ENCODE measurements at places on chromosomes 5 and 9.

GRCh38 chr5:43530648-43531047 is 15.7 kb upstream of the C5orf34 start:
- no peak for DNase-seq

DNA sequence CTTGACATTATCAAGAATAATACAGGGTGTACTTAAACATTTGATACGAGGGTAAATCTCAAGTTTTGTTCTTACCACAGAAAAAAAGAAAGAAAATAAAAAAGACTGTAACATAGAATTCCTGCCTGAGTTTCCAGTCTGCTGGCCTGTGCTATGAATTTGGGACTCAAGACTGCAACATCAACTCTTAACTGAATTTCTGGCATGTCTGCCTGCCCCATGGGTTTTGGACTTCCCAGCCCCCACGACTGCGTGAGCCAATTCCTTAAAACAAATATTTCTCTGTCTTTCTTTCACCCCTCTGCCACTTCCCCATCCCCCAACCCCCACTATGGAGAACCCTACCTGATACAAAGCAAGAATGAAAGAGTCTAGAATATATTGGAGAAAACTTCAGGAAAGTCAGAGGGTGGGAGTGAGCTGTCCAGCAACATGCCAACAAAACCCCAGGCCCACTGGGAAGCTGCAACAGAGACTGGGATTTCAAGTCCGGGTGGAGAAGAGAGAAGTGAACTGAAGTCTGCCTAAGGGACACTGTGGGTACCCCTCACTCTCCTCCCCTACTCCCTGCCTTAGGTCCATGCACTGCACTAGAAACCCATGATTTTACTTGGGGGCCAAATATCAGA is 43.0 kb downstream of the MARCHF3 start:
- DNase-seq, result no peak

- DNase-seq, result no peak
Measured at GRCh38 chr9:134870746-134871662, 9.6 kb upstream of the FCN2 start.

DNA sequence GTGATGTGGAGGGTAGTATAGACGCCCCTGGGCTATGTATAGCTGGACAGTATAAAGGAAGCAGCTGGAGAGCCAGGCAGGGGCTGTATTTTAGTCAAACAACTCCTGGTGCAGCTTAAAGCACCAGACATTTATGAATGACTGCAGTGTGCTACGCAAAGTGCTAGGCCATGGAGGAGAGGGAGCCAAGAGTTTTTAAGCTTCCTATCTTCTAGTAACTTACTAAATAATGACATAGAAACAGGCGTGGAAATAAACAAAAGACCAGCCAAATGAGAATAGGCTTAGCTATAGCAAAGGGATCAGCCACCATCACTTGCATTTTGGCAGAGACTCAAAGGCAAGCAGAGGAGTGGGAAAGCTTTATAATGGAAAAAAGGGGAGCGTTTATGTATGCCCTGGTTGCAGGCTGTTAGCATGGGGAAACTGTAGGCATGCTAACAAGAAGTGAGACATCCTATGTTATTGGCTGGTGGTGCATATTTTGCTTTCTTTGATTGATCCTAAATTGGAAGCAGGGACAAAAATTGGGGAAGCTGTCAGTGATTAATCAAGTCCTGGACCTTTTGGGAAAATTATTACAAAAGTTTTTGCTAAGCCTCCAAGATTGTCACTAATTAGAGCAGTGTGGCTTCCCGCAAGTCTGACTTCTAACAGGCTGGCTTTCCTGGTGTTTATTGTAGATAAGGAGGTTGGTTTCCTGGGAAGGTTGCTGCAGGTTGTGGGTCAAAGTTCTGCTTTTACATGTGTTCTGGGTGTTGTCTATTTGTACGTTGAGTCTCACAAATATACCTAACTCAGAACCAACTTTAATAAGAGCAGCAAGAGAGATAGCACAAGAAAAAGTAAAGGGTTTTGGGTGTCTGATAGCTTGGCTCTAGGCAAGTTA is 46.6 kb downstream of the RAB3C start:
- no peak for DNase-seq

DNA sequence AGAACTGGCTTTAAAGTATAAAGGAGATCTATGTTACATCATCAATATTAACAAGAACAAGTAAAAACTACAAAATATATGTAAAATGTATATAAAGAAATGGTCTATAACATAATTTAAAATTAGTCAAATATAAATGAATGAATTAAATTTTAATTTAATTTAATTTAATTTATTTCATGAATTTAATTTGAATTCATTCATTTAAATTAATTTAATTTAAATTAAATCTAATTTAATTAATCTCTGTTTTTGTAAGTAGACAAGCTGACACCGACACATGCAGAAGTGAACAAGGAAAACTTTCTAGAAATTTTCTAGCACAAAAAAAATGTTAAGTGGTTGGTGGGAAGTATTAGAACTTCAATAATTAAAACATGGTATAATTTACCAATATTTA is 10.8 kb upstream of the PRDM9 start:
- no peak for DNase-seq

- no peak for DNase-seq
Measured at GRCh38 chr5:132830436-132831094, at the start of gene SHROOM1. TSS of gene SHROOM1 (minus strand) at chr5:132830647. CDS start at chr5:132826140, 4,507 bp downstream.

DNA sequence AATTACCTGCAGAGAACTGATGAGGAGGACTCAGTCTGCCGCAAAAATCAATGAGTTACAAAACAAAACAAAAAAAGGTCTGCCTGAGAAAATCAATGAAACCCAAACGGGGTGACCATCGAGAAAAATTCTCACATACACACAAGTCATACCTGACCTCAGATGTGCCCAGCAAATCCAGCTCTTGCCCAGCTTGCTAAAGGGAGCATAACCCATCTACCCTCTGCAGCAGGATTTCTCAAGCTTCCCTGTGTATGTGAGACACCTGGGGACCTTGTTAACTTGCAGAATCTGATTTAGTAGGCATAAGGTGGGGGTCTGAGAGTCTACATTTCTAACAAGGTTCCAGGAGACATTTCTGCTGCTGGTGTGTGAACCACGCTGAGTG is 126.3 kb downstream of the TLE1 start:
- no peak for DNase-seq

DNA sequence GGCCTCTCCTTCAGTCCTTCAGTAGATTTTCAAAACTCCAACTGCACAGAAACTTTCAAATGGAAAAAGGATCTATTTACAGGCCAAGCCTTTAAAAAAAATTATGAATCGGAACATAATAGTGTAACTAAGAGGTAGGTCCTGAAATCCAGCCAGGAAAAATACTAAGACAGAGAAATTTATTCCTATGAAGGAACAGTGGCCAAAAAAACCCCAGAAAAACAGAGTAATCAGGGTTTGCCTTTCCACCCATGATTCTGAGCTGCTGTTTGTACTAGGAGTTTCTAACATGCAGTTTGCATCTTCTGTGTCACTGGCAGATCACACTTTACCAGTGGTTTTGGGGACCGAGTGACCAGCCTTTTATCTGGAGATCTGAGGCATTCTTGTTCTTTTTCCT is 93.1 kb upstream of the TMED7 start:
- no peak for DNase-seq

DNA sequence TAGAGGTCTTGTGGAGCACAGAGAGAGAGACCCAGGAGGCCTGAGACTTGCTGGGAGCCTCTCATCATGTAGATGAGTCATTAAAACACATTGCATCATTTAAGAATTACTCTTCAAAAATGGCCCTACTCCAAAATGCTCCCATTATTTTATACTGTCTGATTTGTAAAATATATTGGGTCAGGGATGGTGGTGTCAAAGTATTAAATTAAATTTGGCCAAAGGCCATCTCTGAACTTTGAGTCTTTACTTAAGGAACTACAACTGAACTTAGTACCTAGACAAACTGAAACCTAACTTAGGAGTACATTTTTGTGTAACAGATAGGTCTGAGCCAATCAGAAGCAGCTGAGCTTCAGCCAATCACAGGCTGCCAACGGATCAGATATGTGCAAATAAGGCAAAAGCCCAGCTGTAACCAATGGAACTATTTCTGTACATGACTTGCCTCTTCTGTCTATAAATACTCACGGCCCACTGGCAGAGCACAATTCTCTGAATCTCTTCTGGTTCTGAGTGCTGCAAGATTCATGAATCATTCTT is 657.2 kb downstream of the TLE1 start:
- DNase-seq, result no peak

GRCh38 chr9:109319626-109320241 is 1.1 kb downstream of the EPB41L4B start:
- no peak for DNase-seq

- DNase-seq, result no peak
Measured at GRCh38 chr9:93305497-93306020, 121.6 kb downstream of the WNK2 start.

GRCh38 chr5:175597718-175598117 is 60.2 kb upstream of the HRH2 start:
- DNase-seq, result no peak

- no peak for DNase-seq
Measured at GRCh38 chr5:10149911-10150310, 99.8 kb downstream of the ATPSCKMT start.

DNA sequence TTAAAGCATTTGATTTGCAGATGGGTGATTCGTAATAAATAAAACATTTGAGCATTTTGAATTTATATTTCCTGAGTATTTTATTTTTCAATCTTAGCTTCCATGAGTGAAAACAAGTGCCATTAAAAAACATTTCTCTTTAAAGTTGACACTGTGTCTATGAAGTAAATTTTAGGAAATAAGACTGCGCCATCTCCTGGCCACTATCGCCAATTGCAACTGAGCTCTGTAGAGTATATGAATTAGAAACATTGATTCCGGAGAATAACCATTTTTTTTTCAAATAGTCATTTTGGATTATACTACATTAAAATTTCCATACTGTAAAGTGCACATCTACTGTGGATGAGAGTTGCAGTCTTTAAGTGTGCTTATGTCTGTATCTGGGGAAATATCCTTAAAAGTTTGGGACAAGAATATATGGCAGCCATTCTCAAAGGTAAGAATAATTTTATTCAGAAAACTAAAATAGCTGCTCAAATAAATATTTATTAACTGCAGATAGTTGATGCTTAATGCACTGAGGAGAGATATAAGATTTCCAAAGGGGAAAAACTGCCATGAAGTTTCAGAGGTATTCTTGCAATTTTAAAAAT is 5.9 kb downstream of the DMRTA1 start:
- no peak for DNase-seq

DNA sequence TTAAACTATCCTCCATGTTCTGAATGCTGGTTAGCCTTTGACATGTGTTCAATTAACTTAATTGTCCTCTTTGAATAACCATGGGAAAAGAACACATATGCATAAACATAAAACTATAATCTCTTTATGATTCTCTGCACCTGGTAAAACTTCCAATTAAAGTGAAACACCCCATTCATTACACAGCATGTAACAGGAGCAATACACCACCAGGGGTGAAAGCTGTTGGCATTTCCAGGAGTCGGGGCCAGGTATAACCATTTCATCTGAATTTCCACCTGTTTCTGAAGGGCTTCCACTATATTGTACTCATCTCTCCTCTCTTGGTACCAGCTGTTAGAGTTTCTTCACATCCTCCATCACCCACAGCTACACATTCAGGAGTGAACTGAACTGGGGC is 303.8 kb downstream of the EDIL3 start:
- DNase-seq, result no peak

- DNase-seq, result no peak
Measured at GRCh38 chr5:116546033-116546742, 28.4 kb downstream of the SEMA6A start.

DNA sequence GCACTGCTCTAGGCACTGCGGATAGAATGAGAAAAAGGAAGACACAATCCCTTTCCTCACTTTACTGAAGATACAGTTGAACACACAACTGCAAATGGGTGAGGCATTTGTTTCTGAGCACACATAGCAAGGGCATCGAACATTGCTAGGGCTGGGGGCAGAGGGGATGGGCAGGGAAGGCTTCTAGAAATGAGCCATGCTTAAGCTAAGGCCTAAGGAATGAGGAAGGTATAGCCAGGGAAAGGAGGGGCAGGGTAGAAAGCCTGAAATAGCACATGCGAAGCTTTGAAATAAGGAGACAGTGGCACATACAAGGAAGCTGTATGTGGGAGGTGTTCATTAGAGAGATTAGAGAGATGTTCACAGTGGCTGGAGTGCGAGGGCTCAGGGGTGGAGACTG is 92.7 kb downstream of the KIF4B start:
- no peak for DNase-seq

GRCh38 chr9:133728856-133729616 is 9.1 kb downstream of the SARDH start:
- DNase-seq, result no peak

GRCh38 chr5:73031839-73032238 is 76.0 kb downstream of the FCHO2 start:
- no peak for DNase-seq
